T-helper 17 cell (primary cell): ENCODE measurements at places on chromosomes 2 and 18. TPM values are rescaled to one million over a fixed set of nuclear protein-coding genes. Genes with fewer than 3 reads are reported as not detected.

Gene COL4A4
- 0.23 TPM for total RNA-seq

Gene LIMS2
- 7.7 TPM for total RNA-seq

Gene COMMD1
- total RNA-seq, result 23.8 TPM

Gene IGFBP2
- total RNA-seq, result 6.1 TPM

Gene CNDP1
- 0.23 TPM for total RNA-seq

Gene ZNF516
- 29.6 TPM for total RNA-seq

Gene RAB6C
- total RNA-seq, result not detected

Gene AGXT
- not detected for total RNA-seq

Gene CFC1
- total RNA-seq, result not detected

Gene CDH19
- total RNA-seq, result not detected

Gene CROCC2
- total RNA-seq, result not detected

Gene HOXD12
- total RNA-seq, result not detected

Gene FOXI3
- not detected for total RNA-seq

DNA sequence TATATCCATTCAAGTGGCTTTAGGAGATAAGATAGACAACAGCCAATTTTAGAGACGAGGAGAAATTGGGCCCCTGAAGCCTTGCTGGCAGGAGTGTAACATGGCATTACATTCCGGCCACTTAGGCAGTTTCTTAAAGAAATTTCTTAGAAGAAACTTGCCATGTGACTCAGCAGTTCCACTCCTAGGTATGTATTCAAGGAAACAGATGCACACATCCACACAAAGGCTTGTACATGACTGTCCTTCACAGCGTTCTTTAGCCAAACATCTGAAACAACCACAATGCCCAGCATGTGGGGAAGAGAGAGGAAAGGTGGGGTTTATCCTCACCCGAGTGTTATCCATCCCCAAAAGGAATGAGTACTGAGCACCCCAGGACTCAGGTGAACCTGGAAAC is 107.1 kb downstream of the NFATC1 start:
- H3K36me3 ChIP-seq, result peaks cover 6% of the 10 kb centered on the region
- H3K4me3 ChIP-seq, result no peak overlapping the region
- H3K27me3 ChIP-seq, result no peaks in the 10 kb centered on the region
- DNase-seq, result no peak
- peak overlapping the region; percentile 54 for H3K27ac ChIP-seq

DNA sequence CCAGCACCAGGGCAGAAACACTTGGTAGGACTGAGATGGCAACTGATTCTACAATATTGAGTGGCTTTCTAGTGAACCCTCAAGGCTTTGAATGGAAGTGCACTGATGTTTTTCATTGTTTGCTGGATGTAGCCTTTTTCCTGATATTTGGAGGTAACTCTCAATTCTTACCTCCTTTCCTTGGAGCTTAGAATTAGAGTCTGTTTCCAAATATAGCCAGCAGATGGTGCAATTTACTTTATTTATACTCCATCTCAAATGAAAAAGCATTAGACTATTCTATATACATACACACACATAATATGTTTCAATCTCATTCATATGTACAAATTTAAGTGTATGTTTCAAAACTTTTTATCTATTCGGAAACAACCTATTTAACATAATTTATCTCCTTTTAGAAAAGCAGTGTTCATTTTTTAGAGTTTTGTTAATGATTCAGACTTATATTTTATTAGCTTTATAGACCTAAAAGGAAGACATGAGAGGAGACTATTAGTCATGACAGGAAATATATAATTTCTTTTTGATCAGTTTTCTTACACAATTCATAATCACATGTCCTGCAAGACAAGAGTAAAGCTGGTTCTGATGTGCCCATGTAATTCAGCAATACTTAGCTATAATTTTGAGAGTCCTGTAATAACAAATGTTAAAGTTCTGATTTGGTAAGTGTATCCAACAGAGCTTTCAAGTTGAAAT is 124.8 kb downstream of the NUP35 start:
- H3K4me3 ChIP-seq, result no peak overlapping the region
- H3K4me1 ChIP-seq, result no peaks in the 10 kb centered on the region
- H3K36me3 ChIP-seq, result peaks cover 3% of the 10 kb centered on the region
- no peak for DNase-seq
- peaks cover 15% of the 10 kb centered on the region for H3K27me3 ChIP-seq
- no peak overlapping the region for H3K27ac ChIP-seq

GRCh38 chr2:142218471-142218870 is 87.7 kb upstream of the LRP1B start:
- no peaks in the 10 kb centered on the region for H3K36me3 ChIP-seq
- H3K4me1 ChIP-seq, result no peaks in the 10 kb centered on the region
- no peak overlapping the region for H3K4me3 ChIP-seq
- no peak for DNase-seq

- peak overlapping the region; percentile 99 for H3K4me3 ChIP-seq
- no peaks in the 10 kb centered on the region for H3K27me3 ChIP-seq
- peaks cover 2% of the 10 kb centered on the region for H3K36me3 ChIP-seq
- H3K4me1 ChIP-seq, result peaks cover 22% of the 10 kb centered on the region
Measured at GRCh38 chr2:11343368-11343649, 1.1 kb downstream of the ROCK2 start.

DNA sequence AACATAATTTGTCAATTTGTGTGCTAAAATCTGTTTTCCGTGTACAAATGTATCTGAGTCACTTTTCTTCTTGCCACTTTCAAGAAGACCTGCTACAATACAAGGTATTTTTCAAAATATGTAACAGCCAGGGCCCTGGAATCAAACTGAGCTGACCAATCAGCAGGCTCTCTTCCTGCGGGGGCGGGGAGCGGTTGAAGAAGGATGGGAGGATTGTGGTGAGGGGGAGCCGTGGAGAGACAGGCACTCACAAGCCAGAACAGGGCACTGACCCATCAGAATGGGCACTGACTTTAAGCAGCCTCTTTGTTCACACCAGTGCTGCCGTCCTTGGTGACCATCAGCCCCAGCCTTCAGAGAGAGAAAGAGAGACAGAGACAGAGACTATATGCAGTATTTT is 40.6 kb upstream of the CCNYL1 start:
- H3K36me3 ChIP-seq, result no peaks in the 10 kb centered on the region
- H3K27ac ChIP-seq, result no peak overlapping the region

DNA sequence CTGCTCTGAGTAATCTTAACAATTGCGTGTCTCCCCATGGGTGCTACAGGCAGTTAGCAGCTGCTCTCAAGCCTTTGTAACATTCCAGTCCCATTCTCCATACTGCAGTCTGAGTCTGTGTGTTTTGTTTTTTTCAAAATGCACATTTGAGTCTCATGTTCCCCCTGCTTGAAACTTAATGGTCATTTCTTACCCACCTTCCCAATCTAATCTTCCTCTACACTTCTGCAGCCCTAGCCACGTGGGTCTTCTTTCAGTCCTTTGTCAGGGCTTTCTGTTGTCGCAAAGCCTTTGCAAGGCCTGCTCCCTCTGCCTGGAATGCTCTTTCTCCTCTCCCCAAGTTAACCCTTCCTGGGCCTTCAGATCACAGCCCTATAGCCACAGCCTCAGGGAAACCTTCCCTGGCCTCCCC is 24.5 kb downstream of the ELAC1 start:
- DNase-seq, result no peak
- no peak overlapping the region for H3K27ac ChIP-seq
- H3K36me3 ChIP-seq, result no peaks in the 10 kb centered on the region
- H3K4me1 ChIP-seq, result no peaks in the 10 kb centered on the region
- H3K4me3 ChIP-seq, result no peak overlapping the region

GRCh38 chr18:7325126-7325430 is 94.2 kb downstream of the LRRC30 start:
- no peak for DNase-seq
- H3K36me3 ChIP-seq, result no peaks in the 10 kb centered on the region
- H3K27me3 ChIP-seq, result no peaks in the 10 kb centered on the region
- H3K27ac ChIP-seq, result no peak overlapping the region
- H3K4me3 ChIP-seq, result no peak overlapping the region

DNA sequence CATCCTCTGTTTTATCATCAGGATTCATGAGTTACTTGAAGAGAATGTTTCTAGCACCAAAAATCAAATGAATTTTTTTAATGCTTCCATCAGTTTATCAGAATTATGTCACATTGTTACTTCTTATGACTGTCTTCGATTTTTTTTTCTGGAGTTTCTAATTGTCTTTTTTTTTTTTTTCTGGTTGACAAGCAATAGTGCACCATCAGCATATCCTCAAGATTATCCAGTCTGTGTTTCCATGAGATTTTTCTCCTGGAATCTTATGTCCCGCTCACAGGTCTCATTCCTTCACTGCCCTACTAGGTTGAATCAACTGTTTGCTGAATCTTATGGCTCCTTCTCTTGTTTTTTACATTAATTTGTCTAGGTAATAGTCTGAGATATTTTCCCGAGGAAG is 16.0 kb downstream of the R3HDM1 start:
- DNase-seq, result no peak
- no peaks in the 10 kb centered on the region for H3K36me3 ChIP-seq
- no peaks in the 10 kb centered on the region for H3K27me3 ChIP-seq
- H3K4me3 ChIP-seq, result no peak overlapping the region
- no peak overlapping the region for H3K27ac ChIP-seq

GRCh38 chr2:108189316-108189715 is 50.5 kb upstream of the SULT1C3 start:
- H3K4me3 ChIP-seq, result no peak overlapping the region
- peaks cover 3% of the 10 kb centered on the region for H3K36me3 ChIP-seq
- no peak for DNase-seq
- no peak overlapping the region for H3K27ac ChIP-seq
- no peaks in the 10 kb centered on the region for H3K4me1 ChIP-seq

DNA sequence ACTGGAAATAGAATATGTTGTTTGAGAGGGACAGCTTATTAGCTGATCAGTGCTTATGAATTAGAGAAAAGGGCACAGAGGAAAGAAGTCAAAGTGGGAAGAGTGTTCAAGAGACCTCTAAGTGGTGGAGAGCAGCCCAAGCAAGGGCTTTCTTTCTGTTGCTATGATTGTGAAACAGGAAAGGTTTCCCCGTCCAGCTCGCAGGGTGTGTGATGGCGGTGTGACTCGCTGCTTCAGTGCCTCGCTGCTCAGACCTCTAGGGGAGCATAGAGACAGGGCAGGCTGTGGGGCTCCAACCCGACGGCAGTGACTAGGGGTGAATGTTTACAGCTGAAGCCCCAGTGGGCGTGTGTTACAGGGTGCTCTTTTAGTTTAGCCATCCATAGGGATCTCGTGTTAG is 166.5 kb upstream of the COPS8 start:
- no peak for DNase-seq
- no peak overlapping the region for H3K4me3 ChIP-seq
- peaks cover 47% of the 10 kb centered on the region for H3K27me3 ChIP-seq
- H3K4me1 ChIP-seq, result no peaks in the 10 kb centered on the region
- no peak overlapping the region for H3K27ac ChIP-seq
- peaks cover 3% of the 10 kb centered on the region for H3K36me3 ChIP-seq

GRCh38 chr2:105617631-105618350 is 126.9 kb upstream of the NCK2 start:
- H3K36me3 ChIP-seq, result peaks cover 10% of the 10 kb centered on the region
- DNase-seq, result no peak
- peaks cover 12% of the 10 kb centered on the region for H3K4me1 ChIP-seq
- no peak overlapping the region for H3K4me3 ChIP-seq

GRCh38 chr2:240998706-240998994 is 232 bp downstream of the SNED1 start:
- H3K27me3 ChIP-seq, result peaks cover 23% of the 10 kb centered on the region
- DNase-seq, result no peak
- H3K4me1 ChIP-seq, result peaks cover 9% of the 10 kb centered on the region
- H3K36me3 ChIP-seq, result peaks cover 7% of the 10 kb centered on the region

DNA sequence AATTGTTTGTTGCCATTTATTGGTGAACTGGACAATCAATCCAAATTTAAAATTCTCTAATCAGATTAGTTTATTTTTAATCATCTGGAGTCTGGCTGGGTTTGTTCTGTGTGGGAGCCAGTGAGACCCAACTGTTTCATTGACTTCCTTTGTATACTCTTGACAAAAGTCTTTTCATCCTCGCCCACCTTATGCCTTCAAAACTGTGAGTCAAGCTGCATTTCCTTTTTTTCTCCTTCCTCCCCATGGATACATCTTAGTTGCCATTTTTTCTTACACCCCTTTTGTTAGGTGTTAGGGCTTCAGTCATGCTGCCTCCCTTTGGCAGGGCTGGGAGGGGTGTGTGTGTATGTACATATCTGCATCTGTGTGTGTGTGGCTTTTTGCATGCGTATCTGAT is 117.6 kb downstream of the PRKCE start:
- H3K36me3 ChIP-seq, result no peaks in the 10 kb centered on the region
- H3K4me1 ChIP-seq, result peaks cover 10% of the 10 kb centered on the region
- no peak overlapping the region for H3K27ac ChIP-seq
- no peaks in the 10 kb centered on the region for H3K27me3 ChIP-seq
- H3K4me3 ChIP-seq, result no peak overlapping the region

GRCh38 chr18:52903857-52904256 is 563.9 kb downstream of the DCC start:
- H3K36me3 ChIP-seq, result no peaks in the 10 kb centered on the region
- H3K27me3 ChIP-seq, result no peaks in the 10 kb centered on the region
- no peak overlapping the region for H3K4me3 ChIP-seq
- DNase-seq, result no peak
- H3K27ac ChIP-seq, result no peak overlapping the region

DNA sequence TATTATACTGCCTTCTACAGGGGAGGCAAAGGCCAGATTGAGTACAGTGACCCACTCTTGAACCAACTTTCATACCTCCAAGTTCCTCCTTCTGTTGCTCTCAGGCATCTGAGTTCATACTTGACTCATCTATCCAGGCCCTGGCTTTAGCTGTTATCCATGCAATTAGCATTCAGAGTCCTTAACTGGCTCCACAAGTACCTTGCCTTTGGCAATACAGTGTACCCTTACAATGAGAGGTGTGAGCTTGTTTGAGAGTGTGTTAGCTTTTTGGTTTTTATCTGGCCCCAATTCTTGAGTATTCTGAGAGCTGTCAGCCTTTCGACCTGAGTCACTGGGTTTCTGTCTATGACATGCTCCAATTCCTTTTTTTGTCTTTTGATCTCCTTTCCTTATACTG is 60.2 kb downstream of the EHD3 start:
- no peak overlapping the region for H3K27ac ChIP-seq
- peaks cover 3% of the 10 kb centered on the region for H3K4me1 ChIP-seq
- H3K27me3 ChIP-seq, result peaks cover 23% of the 10 kb centered on the region
- no peak overlapping the region for H3K4me3 ChIP-seq
- no peaks in the 10 kb centered on the region for H3K36me3 ChIP-seq

DNA sequence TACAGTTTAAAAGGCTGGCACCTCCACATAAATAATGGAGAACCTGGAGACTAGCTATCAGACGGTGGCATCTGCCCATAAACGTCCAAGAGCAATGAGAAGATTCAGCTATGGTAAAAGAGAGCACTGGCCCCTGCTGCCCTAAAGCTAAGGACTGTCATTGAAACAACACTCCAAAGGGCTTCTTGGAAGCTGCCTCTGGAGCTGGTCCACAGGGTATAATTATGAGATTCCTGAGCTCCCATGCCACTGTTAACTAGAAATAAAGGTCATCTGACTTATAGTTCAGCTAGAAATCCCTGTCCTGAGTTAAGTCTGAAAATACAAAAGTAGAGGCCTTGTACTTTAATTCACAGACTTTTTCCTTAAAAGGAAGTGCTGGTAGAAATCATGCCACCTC is 39.9 kb upstream of the RBMS1 start:
- H3K4me3 ChIP-seq, result no peak overlapping the region
- no peak overlapping the region for H3K27ac ChIP-seq
- H3K36me3 ChIP-seq, result peaks cover 2% of the 10 kb centered on the region

GRCh38 chr2:217622205-217623060 is 380.4 kb downstream of the TNS1 start:
- H3K36me3 ChIP-seq, result no peaks in the 10 kb centered on the region
- H3K27ac ChIP-seq, result no peak overlapping the region
- no peak overlapping the region for H3K4me3 ChIP-seq
- no peaks in the 10 kb centered on the region for H3K27me3 ChIP-seq
- DNase-seq, result no peak

GRCh38 chr2:130744287-130745117 is 10.8 kb upstream of the AMER3 start:
- H3K4me1 ChIP-seq, result no peaks in the 10 kb centered on the region
- no peak overlapping the region for H3K27ac ChIP-seq
- DNase-seq, result no peak
- H3K27me3 ChIP-seq, result peaks cover 41% of the 10 kb centered on the region
- H3K4me3 ChIP-seq, result no peak overlapping the region
